Smooth muscle cell of trachea (primary cell): ENCODE measurements at places on chromosomes 3 and 15. TPM values are rescaled to one million over a fixed set of nuclear protein-coding genes. Genes with fewer than 3 reads are reported as not detected.

The RETNLB gene
- not detected in 2 replicates for total RNA-seq

The STT3B gene
- total RNA-seq = 196 and 266 TPM in 2 replicates

The WDR49 gene
- total RNA-seq = 0.17 and 1.0 TPM in 2 replicates

The GOLGA6C gene
- 0.15 TPM in 1 of 2 replicates, not detected in the other for total RNA-seq

The HMG20A gene
- 33.9 and 34.9 TPM in 2 replicates for total RNA-seq

The GPR27 gene
- total RNA-seq = under 0.01 TPM in 1 of 2 replicates, not detected in the other

The CSTA gene
- total RNA-seq = 2.6 and 7.8 TPM in 2 replicates

The NMB gene
- total RNA-seq = 3.6 and 6.8 TPM in 2 replicates

The FSD2 gene
- not detected in 2 replicates for total RNA-seq

The GOLGA8G gene
- total RNA-seq = not detected in 2 replicates
